MV-4-11 (cell line): ENCODE measurements at places on chromosomes 6 and 20.

- DNase-seq = no peak
These were observed 607.2 kb downstream of the QKI start for GRCh38 chr6:164021589-164022250.

DNA sequence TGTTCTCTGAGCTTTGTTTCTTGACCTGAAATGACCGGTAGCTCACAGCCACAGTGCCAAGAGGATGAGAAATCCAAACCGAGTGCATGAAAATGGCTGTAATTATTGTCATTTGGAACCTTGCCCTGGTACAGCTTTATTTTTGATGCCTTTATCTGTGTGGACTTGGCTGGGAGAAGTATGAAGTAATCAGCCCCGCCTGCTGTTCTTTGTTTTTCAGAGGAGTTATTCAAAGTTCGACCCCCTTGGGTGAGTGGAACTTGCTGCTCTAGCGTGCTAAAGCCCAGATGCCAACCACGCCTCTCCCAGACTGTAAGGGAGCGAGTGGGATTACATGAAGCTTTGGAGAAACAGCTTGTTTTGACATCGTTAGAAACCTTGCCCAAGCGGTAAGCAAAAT lies 48.3 kb downstream of the ECT2L start:
- no peak for DNase-seq

- peak; percentile 73 for DNase-seq
These were observed 1.9 kb downstream of the RRBP1 start for GRCh38 chr20:17679941-17680835.

DNA sequence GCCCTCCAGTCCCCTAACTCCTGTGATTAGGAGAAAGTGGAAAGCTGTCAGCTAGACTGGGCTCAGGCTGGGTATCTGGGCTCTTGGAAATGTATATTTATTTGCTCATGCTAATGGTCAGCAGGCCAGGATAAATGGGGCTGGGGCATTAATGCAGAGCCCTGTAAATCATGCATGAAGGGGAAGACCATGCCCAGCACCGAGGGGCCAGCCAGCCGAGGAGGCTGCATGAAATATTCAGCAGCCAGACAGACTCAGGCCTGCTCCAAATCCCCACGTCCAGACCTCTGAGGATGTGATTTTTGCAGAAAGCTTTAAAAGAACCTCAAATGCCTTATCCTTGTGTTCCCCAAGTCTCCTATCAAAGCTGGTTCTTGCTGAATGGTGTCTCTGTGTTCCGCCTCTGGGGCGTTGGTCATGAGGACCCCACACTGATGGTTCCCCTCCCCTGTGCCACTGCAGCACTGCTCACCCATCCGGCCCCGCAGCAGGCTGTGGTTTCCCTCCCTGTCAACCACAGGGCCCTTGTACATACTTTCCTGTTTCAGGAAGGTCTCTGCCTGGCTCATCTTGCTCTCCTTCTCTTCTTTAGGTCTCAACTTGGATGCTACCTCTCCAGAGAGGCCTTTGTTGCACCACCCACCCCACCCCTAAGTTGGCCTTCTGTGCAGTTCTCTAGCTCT lies 358.4 kb downstream of the CDH26 start:
- DNase-seq = no peak

DNA sequence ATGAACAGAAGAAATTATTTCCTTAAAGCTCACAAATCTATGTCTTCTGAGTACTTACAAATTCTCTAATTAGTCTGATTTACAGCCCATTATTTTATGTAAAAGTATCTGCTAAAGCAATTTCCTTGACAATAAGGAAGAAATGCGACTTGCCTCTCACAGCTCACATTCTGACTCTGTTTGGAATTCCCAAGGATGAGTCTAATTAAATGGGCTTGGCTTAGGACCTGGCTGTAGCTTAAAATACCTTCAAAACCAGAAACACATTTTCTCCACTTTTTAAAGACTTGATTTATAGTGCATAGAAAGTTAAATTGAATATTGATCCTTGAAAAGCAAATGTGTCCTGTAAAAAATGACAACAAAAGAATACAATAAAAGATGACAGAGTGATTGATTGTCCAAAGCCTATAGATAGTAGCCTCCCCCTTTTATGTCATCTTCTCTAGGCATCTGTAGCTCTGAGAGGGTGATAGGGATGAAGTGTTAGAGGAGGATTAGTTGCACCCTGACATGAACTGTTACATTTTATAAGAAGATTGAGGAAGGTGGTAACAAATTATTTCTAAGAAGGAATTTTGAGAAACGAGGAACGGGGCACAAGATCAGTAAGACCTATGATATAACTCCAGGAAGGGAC lies 118.9 kb downstream of the MACROD2 start:
- no peak for DNase-seq

GRCh38 chr6:4176907-4177306 lies 41.5 kb upstream of the ECI2 start:
- DNase-seq = no peak

- no peak for DNase-seq
These were observed 22.7 kb downstream of the ACTR5 start for GRCh38 chr20:38770970-38771369.

DNA sequence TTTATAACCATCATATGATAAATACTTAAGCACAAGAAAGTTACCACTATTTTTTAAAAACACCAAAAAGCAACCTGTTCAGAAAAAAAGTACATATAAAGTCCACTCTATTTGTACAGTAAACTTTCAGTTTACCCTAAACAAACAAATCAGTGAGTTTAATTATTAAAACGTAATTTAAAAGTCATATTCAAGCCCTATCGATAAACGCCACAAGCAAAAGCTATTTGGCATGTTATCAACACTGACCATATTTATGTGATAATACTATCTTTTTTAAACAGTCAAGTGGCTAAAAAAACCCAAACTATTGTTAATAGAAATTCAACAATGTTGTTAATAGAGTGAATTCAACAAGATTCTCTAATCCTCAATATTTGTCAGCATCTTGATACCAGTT lies 1.9 kb downstream of the KATNA1 start:
- no peak for DNase-seq

DNA sequence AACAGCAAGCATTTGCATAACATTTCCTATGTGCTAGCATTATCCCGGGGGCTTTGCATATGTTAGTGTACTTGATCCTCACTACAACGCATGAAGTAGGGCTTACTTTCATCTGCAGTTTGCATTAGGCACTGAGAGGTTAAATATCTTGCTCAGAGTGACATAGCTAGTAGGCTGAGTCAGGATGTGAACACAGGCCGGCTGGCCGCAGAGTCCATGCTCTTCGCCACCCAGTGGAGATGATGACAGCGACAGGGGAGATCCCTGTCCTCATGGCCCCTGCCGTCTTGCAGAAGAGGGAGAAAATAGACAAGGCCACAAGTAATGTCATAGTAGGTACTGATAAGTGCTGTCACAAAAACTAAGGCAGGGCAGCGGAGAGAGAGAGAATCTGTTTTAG lies 46.9 kb downstream of the LYRM4 start:
- DNase-seq = no peak

DNA sequence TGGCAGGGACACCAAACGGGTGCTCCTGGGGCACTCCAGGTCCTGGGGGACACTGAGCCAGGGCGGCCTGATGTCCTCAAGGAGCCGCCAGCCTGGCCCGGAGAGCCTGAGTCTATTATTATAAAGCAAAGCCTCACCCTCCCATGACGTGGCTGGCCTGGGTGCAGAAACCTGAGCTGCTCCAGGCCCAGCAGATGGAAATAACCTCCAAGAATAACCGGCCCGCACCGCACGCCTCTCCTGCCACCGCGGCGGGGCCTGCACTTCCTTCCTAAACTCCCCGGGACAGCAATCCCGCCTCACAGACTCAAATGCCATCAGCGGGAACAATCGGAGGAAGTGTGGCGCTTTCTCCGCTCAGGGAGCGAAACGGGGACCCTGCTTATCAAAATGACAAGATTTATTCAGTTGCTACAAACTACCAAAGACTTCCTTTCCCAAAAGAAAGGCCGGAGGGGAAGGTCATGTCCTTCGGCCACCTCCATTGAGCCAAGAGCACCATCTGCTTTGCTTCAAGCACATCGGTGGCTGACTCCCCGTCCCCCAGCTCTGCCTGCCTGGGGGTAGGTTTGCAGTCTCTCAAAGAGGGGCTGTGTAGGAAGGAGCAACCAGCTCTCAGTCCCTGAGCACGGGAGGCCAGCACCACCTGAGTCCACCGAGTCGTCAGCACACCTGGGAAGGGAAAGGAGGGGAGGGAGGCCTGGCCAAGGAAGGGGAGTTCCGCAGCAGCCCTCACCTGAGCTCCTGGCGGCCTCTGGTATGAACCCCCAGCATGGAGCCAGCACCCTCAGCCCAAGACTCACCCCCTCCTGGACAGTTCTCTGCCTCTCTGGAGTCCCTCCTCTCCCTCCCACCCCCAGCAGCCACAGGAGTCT lies 78.6 kb upstream of the QKI start:
- DNase-seq = no peak

DNA sequence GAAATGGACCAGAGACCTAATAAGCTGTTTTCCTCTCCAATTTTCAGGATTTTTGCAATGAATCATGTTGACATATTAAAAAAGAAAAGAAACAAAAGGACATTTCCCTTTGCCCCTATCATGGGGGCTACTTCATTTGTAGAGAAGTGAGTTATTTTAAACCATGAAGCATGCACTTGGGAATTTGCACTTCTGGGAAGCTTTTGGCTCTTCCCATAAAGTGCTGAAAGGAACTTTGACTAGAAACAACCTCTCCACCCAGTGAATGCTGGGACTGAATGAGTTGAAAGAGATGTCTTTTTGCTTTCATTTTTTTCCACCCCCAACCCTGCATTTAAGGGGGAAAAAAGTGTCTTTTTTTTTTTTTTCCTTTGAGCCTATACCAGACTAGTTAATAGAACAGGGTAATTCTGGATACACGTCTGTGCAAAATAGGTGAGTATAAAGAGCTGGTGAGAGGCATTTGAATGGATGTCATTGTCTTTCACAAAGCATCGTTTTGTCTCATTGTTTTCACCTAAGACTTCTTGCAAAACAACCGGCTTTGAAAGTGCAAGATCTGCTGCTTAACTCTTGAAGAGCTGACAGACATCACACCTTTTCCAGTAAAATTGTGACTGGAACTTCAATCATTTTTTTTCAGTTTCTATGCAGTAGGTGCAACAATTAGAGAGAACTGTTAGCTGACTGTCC lies 138.7 kb upstream of the BACH2 start:
- DNase-seq = no peak

DNA sequence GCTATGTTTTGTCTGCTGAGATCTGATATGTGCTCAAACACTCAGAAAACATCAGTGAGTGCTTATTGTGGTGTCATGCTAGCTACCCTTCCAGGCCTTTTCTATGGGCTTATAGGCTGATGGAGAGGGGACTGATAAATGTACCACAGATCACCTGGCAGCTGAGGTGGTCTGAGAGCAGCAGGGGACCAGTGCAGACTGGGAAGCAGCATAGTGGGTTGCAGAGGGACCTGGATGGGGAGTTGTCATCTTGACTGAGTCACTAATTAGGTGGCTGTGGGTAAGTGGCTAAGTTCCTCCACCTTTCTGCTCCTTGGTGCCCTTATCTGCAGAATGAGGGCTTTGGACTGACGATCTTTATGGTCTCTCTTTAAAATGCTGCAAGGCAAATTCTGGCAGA lies 2.8 kb downstream of the TMEM200A start:
- DNase-seq = no peak

GRCh38 chr6:134515986-134516385 lies 198.1 kb upstream of the SGK1 start:
- no peak for DNase-seq

DNA sequence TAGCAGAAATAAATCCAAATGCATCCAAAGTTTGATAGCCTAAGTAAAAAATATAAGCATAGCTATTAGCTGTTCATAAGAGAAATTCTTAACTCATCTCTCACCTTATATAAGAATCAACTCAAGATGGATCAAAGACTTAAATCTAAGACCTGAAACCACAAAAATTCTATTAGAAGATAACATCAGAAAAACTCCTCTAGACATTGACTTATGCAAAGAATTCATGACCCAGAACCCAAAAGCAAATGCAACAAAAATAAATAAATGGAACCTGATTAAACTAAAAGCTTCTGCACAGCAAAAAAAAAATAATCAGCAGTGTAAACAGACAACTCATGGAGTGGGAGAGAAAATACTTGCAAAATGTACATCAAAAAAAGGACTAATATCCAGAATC lies 184.3 kb downstream of the TFAP2A start:
- no peak for DNase-seq

DNA sequence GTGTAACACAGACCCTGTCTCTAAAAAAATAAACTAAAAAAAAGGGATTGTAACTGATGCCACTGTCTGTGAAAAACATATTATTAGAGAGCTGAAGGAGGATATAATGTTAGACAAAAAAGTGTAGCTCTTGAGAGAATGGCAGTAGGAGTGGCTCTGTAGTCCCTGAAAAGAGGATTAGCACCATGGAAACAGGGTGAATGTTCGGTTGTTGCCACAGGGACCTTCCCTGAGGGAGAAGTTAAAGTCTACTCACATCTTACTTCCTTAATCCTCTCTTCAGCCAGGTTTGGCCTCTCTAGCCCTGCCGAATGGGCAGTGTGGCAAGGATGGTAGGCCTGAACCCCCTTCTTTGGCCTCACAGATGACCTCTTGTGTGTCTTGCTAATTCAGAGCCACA lies 12.1 kb downstream of the SCAND1 start:
- peak; percentile 6 for DNase-seq

DNA sequence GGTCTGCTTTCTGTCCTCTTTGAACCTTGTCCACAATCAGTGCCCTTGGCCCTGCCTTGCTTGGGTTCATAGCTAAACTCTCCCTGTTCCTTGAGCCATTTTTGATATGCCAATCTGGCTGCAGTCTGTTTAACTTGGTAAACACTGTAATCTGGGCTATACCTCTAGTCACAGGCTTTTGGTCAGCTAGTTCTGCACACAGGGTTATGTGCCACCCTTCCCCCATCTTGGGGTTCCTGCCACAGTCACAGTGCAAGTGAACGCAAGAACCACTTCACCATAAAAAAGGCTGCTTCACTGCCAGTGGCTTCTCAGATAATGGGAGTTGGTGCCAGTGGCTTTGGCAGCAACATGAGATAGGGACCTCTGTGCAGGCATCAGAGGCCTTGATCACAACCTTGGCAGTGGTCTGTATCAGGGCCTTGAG lies 10.9 kb upstream of the ATRN start:
- no peak for DNase-seq

GRCh38 chr6:28433119-28433518 lies 10.2 kb downstream of the ZSCAN23 start:
- peak; percentile 65 for DNase-seq

DNA sequence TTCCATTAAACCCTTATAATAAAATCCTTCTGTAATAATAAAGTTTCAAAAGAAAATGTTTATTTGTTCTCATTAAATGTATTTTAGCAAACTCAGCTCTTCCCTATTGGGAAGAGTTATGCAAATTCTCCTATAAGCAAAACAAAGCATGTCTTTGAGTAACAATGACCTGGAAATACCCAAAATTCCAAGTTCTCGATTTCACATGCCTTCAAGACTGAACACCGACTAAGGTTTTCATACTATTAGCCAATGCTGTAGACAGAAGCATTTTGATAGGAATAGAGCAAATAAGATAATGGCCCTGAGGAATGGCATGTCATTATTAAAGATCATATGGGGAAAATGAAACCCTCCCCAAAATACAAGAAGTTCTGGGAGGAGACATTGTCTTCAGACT lies 3.8 kb downstream of the IL17A start:
- no peak for DNase-seq

GRCh38 chr6:32255199-32256153 lies 31.6 kb upstream of the NOTCH4 start:
- peak; percentile 79 for DNase-seq

GRCh38 chr6:133001040-133001565 lies 186.7 kb downstream of the RPS12 start:
- DNase-seq = no peak

- peak; percentile 15 for DNase-seq
These were observed 723 bp downstream of the MANEA start for GRCh38 chr6:95578106-95578410.
